Suprapubic skin (tissue), 4 donors: ENCODE measurements at places on chromosomes 6 and 20. TPM values are rescaled to one million over a fixed set of nuclear protein-coding genes. Genes with fewer than 3 reads are reported as not detected.
A peak's percentile ranks its signal among the peaks of the same experiment; 100 is the strongest.

ADGRB3 gene
- total RNA-seq = 2.2 TPM

EYS gene
- not detected for total RNA-seq

LKAAEAR1 gene
- total RNA-seq = not detected

PROKR2 gene
- total RNA-seq = not detected

BMP2 gene
- total RNA-seq = 28.8 TPM

C6orf58 gene
- total RNA-seq = not detected

SPATA25 gene
- total RNA-seq = 1.9 TPM

PTPN1 gene
- total RNA-seq = 37.2 TPM

PRSS35 gene
- 0.42 TPM for total RNA-seq

HS3ST5 gene
- not detected for total RNA-seq

LTA gene
- total RNA-seq = not detected

HLA-DPA1 gene
- total RNA-seq = 95.6 TPM

NAPB gene
- total RNA-seq = 8.9 TPM

C6orf120 gene
- 19.4 TPM for total RNA-seq

HSD17B8 gene
- total RNA-seq = 48.6 TPM

PBOV1 gene
- not detected for total RNA-seq

KIF6 gene
- not detected for total RNA-seq

RPS6KA2 gene
- 33.2 TPM for total RNA-seq

SIRPD gene
- total RNA-seq = not detected

TTK gene
- total RNA-seq = 6.1 TPM

NOX3 gene
- not detected for total RNA-seq

MAS1 gene
- not detected for total RNA-seq

PRDM13 gene
- total RNA-seq = not detected

ABCC10 gene
- total RNA-seq = 39.1 TPM

TPD52L2 gene
- total RNA-seq = 71.0 TPM

GRCh38 chr6:68638230-68638900 is 3.3 kb downstream of the ADGRB3 start:
- no peak for DNase-seq

- DNase-seq = peak; percentile 80
Observed at GRCh38 chr6:7051780-7052442, 55.9 kb upstream of the RREB1 start.

- peak; percentile 78 for DNase-seq
Observed at GRCh38 chr6:148367411-148368024, 24.9 kb downstream of the SASH1 start.

DNA sequence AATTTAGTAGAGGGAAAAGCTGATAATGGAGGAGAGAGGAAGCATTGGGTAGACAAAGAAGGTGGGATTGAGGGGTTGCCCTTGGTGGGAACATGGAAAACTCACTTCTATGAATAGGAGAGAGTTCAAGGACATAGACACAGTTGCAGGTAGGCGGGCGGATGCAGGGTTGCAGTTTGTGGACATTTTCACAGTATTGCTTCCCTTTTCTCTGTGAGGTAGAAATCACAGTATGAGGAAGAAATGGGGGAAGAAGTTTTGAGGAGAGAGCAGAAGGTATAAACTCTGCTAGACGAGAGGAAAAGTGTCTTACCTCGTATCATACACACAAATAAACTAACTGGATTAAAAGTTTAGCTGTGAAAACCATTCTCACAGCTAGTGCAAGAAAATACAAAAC is 200.7 kb upstream of the ECI2 start:
- DNase-seq = no peak

- no peak for DNase-seq
Observed at GRCh38 chr6:105881608-105882007, 204.5 kb upstream of the PRDM1 start.

DNA sequence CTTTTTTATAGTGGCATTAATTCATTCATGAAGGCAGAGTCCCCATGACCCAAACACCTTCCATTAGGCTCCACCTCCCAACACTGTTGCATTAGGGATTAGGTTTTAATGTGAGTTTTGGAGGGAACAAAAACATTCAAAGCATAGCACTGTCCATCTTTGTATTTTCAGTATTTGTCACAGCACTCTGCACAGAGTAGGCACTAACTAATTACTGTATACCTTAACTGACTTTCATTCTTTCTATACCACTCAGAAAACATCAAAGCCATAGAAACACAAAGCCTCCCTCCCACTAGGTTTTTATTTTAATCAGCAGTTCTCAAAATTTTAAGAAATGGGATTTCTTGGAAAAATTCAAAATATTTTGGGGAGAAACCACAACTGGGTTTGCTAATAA is 21.8 kb upstream of the AHI1 start:
- no peak for DNase-seq

- DNase-seq = no peak
Observed at GRCh38 chr6:35948725-35949124, 27.8 kb upstream of the SRPK1 start.

DNA sequence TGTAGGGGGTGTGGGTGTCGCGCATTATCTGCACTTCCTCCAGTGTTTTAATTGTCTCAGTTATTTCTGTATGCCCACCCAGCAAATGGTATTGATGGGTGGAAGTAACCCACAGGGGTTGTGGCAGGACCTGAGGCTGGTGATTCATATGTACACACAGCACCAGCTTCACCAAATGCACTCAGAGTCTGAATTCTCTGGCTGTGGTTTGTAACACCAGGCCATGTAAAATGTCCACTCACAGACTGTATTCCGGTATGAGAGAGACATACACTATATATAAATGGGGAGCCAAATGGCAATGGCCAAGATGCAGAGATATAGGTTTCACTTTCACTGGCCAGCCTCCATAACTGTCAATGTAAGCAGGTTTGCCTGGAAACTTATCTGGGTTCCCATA is 76.3 kb upstream of the FBXL4 start:
- DNase-seq = no peak

- no peak for DNase-seq
Observed at GRCh38 chr6:110626442-110626841, 150.0 kb upstream of the SLC22A16 start.

- DNase-seq = no peak
Observed at GRCh38 chr6:71127374-71127773, 161.2 kb upstream of the OGFRL1 start.

GRCh38 chr6:47603995-47604394 is 94.4 kb upstream of the ADGRF4 start:
- no peak for DNase-seq

DNA sequence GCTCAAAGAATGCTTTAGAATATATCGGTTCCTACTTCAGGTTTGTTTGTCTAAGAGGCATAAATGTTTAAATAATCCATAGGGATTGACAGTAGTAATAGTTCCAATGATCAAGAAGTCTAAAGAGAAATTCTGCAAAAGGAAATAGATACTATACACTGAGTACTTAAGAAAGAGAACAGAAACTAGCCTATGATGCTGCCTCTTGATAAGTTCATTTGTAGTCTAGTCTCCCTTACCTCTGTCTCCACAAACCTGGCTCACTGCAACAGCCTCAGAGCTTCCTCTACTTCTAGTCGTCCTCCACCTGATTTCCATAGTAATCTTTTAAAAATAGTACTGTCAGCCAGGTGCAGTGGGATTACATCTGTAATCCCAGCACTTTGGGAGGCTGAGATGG is 511.8 kb downstream of the LMBRD1 start:
- no peak for DNase-seq

DNA sequence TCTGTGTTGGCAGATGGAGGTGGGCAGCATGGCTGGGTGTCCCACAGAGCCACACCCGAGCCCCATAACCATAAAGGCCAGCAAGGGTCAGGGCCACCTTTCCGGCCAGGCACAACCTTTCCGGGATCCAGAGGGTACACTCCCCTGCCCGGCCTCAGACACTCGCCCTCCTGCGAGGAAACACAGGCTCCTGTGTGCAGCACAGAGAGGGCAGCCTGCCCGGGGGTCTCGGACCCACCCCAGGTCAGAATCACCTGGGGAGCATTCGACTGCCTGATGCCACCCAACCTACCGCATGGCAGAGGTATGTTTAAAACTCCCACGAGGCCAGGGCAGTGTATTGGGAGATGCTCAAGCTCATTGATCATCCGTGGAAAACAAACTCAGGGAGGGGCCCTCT is 260.3 kb downstream of the TAF4 start:
- no peak for DNase-seq

GRCh38 chr20:34537651-34538050 is 20.9 kb upstream of the MAP1LC3A start:
- DNase-seq = no peak

- DNase-seq = no peak
Observed at GRCh38 chr6:38498085-38498484, 141.6 kb downstream of the BTBD9 start.

- DNase-seq = no peak
Observed at GRCh38 chr20:34562641-34563040, 4.1 kb downstream of the MAP1LC3A start.

GRCh38 chr20:62364911-62365736 is 2.0 kb downstream of the LAMA5 start:
- no peak for DNase-seq

DNA sequence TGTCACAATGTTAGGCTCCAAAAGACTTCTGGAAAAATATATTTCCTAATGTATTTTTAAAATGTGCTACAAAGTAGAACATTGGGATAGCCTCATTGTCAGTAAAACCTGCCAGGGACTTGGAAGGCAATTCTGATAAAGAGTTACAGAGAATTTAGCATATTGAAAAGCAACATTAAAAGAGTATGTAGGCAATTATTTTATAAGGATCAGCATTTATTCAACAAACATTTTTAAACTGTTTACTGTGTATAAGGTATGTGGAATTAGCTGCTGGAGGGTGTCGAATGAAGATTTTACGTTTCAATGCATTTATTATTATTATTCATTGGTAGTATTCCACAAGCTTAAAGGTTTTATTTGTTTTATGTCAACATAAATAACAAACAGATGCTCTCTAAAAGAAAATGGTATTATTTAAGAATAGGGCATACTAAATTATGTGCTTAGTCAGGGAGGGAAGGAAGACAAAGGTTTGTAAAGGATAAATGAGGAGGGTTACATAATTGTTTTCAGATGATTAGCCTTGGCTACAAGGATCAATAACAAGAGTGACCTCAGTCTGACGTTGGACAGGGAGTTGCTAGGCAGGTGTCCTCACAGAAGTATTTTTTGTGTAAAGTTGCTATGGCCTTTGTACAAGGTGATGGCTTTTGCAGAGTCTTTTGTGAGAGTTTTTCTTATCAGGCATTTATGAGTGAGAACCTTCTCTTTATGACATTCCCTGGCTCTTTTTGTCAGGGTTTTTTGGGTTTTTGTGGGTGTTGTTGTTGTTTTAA is 313.4 kb upstream of the PLCB4 start:
- no peak for DNase-seq

- DNase-seq = no peak
Observed at GRCh38 chr6:164130151-164130550, 715.6 kb downstream of the QKI start.

GRCh38 chr6:139109558-139109957 is 25.3 kb upstream of the HECA start:
- no peak for DNase-seq

GRCh38 chr6:109222848-109223247 is 127.5 kb downstream of the CEP57L1 start:
- no peak for DNase-seq

- DNase-seq = no peak
Observed at GRCh38 chr6:66913657-66914056, 1206.6 kb upstream of the EYS start.

DNA sequence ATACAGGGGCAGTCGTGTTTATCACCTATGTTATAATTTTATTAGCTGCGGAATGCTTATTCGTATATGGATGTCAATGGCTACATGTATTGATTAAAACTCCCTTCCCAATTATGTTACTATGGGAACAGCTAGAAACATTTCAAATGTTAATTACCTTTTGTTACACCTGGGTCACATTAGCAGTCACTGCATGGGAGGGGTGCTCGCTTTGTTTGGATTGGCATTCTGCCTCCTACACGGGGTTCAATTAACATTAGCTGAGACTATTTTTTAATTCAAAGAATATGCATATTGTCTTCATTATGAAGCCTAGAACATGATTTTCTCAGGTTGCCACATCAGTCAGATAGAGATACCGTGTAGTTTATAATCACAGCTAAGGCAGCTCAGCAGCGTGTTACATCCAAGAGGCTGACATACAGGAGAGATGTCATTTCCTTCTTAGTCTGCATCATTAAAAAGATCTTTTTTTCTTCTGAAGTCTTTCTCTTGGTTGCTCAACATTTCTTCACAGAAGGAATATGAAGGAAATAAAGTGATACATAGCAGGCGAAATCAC is 76.2 kb upstream of the RPS6KA2 start:
- no peak for DNase-seq

- no peak for DNase-seq
Observed at GRCh38 chr20:46157625-46158024, 39.5 kb downstream of the CD40 start.

DNA sequence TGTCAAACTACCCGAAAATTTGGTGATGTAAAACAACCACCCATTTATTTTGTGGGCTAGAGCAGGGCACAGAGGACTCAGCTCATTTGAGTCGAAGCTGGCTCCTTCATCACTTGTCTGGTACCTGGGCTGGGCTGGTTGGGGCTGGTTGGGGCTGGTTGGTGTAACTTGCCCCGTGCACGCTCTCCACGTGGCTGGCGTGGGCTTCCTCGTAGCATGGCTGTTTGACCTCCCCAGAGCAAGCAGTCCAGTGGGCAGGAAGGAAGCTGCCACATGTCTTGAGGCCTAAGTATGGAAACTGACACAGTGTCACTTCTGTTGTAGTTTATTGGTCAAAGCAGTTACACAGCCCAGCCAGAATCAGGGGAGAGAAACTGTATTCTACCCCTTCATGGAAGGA is 27.1 kb downstream of the BCAS4 start:
- DNase-seq = no peak

GRCh38 chr6:143146186-143146851 is 85.6 kb downstream of the AIG1 start:
- DNase-seq = no peak

- no peak for DNase-seq
Observed at GRCh38 chr6:45822873-45823272, 192.8 kb downstream of the CLIC5 start.

DNA sequence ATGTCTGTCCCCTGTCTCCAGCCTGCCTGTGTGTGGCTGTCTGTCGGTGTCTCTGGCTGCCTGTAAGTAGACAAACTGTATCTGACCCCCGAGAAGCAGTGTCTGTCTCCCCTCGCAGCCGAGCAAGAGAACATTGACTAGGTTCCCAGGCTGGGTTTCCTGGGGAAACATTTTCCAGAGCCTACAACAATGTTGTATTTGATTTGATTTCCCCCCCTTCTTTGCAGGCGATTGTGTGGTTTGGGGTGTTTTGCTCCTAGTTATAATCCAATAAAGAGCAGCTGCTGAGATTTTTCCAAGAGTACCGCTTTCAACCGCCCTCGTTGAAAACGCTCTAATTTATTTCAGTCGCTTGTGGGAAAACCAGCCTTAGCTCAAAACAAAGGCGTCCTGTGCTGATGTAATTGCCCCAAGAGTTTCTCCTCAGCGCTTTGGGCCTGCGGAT is 92.6 kb downstream of the CDC5L start:
- DNase-seq = no peak

- no peak for DNase-seq
Observed at GRCh38 chr6:40492187-40492586, 95.0 kb downstream of the LRFN2 start.

DNA sequence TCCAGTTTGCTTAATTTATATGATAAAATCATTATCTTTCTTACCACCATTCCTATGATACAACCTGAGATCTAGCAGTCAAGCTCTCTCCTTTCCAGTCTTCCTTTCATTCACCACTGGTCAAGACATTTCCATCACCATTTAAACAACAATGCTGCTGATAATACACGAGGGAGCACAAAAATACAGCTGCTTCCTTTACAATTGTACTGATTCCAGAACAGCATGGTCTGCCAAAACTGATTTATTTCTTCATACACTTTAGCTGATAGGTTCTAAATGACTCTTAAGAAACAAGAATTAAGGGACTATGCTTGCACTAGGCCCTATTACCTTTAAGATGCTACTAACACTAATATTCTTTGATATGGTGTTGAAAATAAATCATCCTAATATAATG is 65.0 kb downstream of the EPM2A start:
- no peak for DNase-seq
